ENCODE measurements at places on chromosomes 1 and 21.

DNA sequence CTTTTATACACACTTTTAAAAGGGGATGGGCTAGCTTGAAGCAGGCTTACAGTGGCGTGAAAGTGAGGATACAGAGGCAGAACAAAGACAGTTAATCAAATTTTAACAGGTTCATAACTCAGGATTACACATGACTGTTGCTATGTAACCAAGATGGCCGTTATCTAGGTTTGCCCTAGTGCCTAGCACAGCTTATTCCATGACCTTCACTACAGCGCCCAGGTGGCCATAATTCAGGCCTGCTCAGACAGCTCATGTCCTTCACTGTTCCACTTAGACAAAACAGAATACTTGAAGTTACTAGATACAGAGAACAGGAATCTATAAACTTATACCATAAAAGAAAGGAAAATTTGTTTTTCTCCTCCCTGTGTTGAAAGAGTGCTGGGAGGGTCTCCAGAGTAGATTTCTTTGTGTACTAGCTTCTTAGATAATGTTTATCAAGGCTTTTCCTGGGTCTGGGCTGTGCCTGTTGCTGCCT, 6.2 kb upstream of the SPRR2F start:
- DNase-seq = no peak

GRCh38 chr1:225657462-225657989, 4.6 kb upstream of the ENAH start:
- no peak for DNase-seq

GRCh38 chr1:234875953-234876855, 252.4 kb downstream of the TOMM20 start:
- DNase-seq = no peak

- no peak for DNase-seq
These were observed 9.5 kb upstream of the TBCE start for GRCh38 chr1:235357485-235358373.

DNA sequence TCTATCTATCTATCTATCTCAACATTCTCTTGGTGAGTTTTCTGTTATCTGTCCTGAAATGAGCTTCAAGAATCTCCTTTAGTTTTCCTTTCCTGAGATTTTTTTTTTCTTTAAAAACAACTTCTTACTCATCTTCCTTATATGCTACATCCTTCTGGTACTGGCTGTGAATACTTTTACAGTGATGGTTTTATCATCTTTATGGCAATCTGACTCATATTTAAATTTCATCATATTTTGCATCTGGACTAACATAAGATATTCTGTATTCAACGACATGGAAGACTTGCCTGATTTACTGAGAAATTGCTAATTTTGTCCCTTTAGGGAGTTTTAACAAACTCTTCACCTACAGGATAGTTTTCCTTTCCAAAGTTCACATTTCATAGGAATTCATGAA, 33.0 kb downstream of the PDE4B start:
- DNase-seq = no peak

- no peak for DNase-seq
These were observed 103.3 kb upstream of the SLC45A1 start for GRCh38 chr1:8214501-8215173.

DNA sequence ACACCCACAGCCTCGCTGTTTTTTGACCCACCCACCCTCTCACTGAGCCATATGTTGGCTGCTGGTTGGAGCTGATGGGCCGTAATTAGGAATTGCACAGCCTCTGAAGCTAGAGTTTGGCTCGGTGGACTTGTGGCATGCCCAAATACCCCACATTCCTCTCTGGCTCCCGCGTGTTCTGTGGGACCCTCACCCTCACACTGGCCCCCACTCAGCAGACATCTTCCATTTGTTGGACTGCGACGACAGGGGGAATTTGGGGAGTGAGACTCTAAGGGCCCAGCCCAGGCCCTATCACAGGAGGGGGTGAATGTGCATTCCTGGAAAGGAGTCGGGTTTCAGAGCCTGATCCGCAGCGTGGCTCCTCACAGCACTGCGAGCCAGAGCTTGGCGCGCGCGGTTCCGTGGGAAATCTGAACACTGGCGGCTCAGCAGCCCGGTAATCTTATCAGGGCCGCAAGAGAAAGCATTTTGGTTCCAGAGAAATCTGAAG, 5.2 kb downstream of the RCSD1 start:
- no peak for DNase-seq

GRCh38 chr1:22490309-22490708, 38.7 kb downstream of the ZBTB40 start:
- no peak for DNase-seq

GRCh38 chr1:247440001-247440620, 17.8 kb downstream of the OR2B11 start:
- DNase-seq = no peak

DNA sequence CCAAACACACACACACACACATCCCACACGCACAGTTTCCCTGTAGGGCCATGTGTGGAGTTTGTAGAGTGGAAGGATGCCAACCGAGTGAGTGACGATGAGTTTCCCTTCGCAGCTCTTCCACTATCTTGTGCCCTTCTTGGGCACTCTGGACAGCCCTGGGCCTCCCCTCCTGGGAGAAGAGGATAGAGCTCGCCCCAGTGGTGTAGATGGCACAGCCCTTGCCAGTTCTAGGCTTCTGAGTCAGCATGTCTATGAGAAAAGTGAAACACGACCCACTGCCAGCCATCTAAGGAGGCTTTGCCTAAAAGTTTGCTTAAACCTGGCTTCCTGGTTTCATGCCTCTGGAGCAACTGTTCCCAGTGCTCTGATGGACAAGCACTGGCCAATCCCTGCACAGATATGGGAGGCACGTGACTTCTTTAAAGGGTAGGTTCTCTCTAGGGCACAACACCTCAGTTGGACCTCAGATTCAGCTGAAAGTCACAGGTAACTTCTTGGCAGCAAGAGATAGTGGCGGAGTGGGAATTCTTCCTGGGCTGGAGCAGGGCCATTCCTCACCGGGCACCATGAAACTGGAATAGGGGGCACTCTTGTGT, 195.9 kb upstream of the GALNT2 start:
- DNase-seq = no peak

- DNase-seq = no peak
These were observed 160.0 kb downstream of the SEC16B start for GRCh38 chr1:177809819-177810218.

DNA sequence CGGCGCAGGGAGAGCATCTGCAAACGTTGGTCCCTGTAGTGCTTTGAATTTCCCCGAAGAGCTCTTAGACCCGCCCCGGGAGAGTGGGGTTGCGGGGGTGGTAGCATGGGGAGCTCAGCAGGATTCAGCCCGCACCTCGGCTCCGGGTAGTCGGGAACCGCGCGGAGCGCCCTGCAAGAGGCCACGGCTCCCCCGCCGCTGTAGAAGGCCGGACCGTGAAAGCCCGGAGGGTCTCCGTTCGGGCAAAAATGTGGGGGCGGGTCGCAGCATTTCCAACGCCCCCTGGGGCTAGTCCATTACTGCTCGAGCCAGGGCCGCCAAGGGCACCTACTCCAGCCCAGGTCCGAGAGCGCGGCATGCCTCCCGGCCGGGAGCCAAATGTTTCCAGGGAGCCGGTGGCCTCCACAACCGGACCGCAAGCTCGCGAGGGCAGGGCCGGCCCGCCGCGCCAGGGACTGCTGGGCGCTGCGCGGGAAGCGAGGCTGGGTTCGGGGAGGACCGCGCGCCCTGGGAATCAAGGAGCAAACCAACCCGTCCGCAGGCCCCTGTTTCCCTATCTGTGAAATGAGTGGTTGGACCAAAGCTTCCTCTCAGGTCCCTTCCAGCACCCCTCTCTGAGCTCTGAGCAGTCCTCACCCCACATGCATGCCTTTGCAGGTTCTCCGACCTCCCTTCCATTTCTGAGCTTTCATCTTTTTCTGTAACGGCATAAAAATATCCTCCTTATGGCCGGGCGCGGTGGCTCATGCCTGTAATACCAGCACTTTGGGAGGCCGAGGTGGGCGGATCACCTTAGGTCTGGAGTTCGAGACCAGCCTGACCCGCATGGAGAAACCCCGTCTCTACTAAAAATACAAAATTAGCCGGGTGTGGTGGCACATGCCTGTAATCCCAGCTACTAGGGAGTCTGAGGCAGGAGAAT, 775 bp upstream of the TMEM63A start:
- DNase-seq = no peak

- DNase-seq = peak; percentile 90
These were observed 3.7 kb downstream of the CD52 start for GRCh38 chr1:26321315-26322041.

DNA sequence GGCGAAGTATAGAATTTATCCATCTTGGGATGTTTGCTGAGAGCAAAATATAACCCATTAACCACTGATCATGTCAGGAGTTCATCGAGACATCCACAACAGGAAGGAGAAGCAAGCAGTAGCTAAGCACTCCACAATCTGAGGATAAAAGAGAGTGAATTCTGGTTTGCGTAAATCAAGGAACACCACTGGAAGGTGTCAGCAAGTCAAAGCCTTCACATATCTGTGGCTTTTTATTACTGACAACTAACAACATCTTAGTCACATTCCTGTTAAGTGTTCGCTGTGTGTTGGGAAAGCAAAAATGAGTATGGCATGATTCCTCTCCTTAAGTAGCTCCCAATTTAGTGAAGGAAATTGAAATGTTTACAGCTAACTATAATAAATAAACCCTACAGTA, 44.5 kb upstream of the DARS2 start:
- DNase-seq = no peak

GRCh38 chr1:70210820-70211219, 5.4 kb upstream of the LRRC40 start:
- DNase-seq = no peak

DNA sequence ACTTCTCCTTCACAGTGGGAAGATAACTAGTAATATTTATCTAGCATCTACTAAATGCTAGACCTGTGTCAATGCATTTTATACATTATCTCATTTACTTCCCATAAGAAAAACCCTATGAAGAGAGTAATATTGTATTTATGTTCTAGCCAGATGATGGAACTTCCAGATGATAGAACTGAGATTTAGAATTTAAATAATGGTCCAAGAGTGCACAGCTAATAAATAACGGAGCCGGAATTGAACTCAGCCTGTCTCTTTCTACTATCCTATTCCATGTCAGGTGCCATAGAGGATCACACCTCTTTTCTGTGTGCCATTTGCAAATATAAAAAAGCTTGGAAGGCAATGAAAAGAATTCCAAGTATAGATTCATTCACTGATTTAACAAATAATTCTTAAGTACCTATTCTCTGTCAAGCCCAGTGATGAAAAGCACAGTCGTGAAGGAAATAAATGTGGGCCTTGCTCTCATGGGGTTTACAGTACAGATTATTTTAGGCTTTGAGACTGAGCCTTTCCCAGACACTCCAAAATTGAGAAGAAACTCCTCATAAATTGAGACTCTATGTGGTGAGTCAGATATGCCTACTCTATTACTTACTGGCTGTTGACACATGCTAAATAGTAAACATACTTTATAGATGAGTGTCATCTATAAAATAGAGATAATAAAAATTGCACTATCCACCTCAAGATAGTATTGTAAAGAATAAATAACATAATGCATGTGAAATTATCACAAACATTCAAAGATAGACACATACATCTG, 378.0 kb upstream of the PRMT6 start:
- DNase-seq = no peak

- no peak for DNase-seq
These were observed 107.4 kb upstream of the KIAA1614 start for GRCh38 chr1:180805316-180805715.

DNA sequence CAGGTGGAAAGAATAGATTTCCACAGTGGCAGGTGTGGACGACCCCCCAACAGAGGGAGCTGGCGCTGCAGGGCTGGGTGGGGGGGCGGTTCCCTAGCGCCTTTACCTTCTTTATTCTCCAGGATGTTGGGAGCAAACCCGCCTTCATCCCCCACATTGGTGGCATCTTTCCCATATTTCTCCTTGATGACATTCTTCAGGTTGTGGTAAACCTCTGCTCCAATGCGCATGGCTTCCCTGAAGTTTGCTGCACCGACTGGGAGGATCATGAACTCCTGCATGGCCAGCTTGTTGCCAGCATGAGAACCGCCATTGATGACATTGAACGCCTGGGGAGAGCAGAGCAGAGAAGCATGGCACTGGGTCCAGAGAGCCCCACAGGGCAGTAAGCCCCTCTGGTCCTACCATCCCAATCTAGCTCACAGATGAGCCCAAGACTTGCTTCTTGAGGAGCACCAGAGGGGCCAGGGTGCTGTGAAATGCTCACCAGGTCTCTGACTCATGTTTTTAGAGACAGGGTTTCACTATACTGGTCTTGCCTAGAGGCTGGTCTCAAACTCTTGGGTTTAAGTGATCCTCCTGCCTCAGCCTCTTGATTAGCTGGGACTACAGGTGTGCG, 12.2 kb downstream of the ENO1 start:
- DNase-seq = no peak

GRCh38 chr21:28016571-28016970, 976.1 kb downstream of the LTN1 start:
- DNase-seq = no peak

DNA sequence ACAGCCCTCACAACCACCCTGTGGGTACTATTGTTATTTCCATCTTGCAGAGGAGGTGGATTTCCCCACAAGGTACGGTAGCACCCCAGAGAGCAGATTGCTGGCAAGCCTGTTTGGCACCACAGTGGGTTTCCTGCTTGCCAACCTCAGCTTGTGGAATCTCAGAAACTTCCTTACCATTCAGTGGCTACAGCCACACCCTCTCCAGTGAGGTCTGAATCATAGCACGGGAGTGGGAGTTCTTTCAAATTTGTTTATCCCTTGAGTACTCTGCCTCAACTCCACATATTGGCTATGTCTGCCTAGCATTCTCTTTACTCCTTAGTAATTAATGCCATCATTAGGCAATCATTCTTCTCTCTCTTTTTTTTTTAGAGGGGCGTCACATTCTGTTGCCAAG, 162.1 kb downstream of the PTPRU start:
- no peak for DNase-seq

- no peak for DNase-seq
These were observed 25.9 kb downstream of the S100A6 start for GRCh38 chr1:153509729-153510354.

DNA sequence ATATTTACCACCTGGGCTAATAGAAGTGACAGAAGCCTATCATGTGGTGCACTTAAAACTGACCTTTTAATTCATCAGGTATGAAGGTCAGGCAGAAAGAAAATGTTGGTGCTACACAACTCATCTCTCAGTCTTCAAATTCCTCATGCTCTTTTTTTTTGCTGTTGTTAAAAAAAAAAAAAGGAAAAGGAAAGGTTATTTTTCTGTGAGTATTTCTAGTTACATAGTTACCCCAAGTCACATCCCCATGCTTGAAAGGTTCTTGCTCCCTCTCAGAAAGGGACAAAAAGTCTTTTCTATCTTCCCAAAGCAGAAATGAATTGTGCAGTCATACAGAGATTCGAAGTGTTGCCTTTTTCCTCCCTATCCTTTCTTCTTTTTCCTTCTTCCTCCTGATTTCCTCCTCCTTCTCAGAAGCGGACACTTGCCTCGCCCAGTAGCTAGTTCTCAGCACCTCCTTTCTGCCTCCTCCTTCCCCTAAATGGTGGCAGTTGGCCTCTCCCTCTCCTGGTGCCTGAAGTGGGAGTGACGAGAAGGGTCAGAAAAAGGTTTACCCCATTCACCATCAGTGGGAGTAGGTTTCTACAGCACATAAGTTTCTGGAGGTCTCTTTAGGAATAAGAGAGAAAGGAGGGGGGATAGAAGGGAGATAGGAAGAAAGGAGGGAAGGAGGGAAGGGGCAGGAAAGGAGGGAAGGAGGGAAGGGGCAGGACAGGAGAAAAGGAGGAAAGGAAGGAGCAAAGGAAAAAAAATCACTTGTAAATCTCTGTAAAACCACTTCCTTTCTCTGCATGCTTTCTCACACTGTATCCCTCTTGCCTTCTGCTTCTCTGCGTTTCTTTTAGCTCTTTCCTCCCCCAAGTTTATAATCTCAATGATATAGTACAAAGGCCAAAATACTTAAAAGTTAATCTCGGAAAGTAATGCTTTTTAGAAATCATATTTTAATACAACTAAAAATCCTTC, 20.4 kb upstream of the C1orf105 start:
- no peak for DNase-seq

All from stimulated activated CD4-positive, alpha-beta T cell treated with anti-CD3 and anti-CD28 coated beads, Interleukin-1b, Interleukin-23, amount 100 ng/mL, for 1 hour (primary cell).